ENCODE measurements at places on chromosomes 13 and 19.

- DNase-seq: no peak
These were observed 190.0 kb upstream of the GPR12 start for GRCh38 chr13:26950546-26950945.

- peak; percentile 36 for DNase-seq
These were observed 14.5 kb downstream of the KLK4 start for GRCh38 chr19:50896591-50897190.

- no peak for DNase-seq
These were observed 1.8 kb downstream of the LIN37 start for GRCh38 chr19:35750167-35750566.

- DNase-seq: no peak
These were observed 519.3 kb downstream of the GPC6 start for GRCh38 chr13:93745884-93746283.

- DNase-seq: peak; percentile 36
These were observed 477.0 kb downstream of the FOXO1 start for GRCh38 chr13:40189426-40189825.

DNA sequence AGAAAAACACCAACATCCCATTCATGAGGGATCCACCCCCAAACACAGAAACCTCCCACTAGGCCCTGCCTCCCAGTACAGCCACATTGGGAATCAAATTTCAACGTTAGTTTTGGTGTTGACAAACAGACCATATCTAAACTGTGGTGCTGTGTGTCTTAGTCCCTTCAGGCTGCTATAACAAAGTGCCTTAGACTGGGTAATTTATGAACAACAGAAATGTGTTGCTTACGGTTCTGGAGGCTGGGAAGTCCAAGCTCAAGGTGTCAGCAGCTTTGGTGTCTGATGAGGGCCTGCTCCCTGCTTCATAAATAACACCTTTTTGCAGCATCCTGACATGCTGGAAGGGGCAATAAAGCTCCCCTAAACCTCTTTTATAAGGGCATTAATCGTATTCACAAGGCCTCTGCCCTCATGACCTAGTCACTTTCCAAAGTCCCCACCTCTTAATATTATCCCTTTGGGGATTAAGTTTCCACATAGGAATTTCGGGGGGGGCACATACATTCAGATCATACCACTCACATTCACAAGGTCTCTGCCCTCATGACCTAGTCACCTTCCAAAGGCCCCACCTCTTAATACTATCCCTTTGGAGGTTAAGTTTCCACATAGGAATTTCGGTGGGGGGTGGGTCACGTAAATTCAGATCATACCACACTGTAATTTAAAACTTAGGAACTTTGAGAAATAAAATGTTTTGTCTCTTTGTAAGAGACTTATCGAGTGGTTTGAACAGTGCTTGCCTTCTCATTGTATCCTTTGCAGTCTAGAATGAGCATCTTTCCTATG, 27.5 kb downstream of the ZNF507 start:
- no peak for DNase-seq

All from activated naive CD8-positive, alpha-beta T cell treated with anti-CD3 and anti-CD28 coated beads for 36 hours (primary cell).